Astrocyte of the hippocampus (primary cell): ENCODE measurements at places on chromosomes 1 and 21.
A peak's percentile ranks its signal among the peaks of the same experiment; 100 is the strongest.

GRCh38 chr1:54174106-54174505 lies 21.3 kb upstream of the CDCP2 start:
- no peak for DNase-seq

DNA sequence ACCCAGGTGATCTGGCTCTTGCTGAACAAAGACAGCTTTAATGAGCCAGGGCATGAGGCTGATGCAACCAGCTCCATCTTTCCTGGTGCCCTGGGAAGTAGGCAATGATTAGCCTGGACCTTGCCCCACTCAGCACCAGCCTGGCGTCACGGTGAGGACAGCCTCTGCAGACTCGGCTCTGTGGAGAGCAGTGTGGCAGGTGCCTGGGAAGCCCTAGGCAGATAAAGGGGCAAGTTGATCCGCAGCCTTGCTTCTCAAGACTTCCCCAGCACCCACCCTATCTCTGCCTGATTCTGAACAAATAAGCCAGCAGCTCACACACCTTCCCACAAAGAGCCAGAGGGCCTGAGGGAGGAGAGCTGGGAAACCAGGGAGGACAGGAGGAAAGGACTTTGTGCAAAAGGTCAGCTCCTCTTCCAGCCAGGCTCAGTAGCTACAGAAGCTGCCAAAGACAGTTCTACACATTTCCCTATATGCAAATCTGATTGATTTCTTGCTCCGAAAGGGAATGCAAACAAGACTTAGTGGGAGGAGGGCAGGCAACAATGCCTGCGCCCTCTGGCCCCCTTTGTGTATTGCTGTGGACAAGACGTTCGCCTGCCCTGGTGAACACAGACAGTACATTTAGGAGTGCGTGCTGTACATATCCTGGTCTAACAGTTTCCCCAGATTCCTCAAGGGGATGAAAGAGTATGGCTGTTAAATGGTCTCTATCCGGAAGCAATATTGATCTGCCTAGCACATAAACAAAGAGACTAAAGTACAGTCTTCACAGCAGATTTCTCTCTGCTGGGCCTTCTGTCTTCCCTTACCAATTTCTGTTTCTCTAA lies 63.8 kb downstream of the BCAR3 start:
- no peak for DNase-seq

- DNase-seq, result no peak
Observed at GRCh38 chr1:186310307-186310706, 64.7 kb downstream of the TPR start.

GRCh38 chr21:35614396-35614921 lies 445.9 kb downstream of the SETD4 start:
- peak; percentile 37 for DNase-seq

GRCh38 chr1:170530972-170531757 lies 801 bp upstream of the GORAB start:
- peak; percentile 16 for DNase-seq

GRCh38 chr1:5972198-5972520 lies 20.1 kb downstream of the NPHP4 start:
- DNase-seq, result no peak

DNA sequence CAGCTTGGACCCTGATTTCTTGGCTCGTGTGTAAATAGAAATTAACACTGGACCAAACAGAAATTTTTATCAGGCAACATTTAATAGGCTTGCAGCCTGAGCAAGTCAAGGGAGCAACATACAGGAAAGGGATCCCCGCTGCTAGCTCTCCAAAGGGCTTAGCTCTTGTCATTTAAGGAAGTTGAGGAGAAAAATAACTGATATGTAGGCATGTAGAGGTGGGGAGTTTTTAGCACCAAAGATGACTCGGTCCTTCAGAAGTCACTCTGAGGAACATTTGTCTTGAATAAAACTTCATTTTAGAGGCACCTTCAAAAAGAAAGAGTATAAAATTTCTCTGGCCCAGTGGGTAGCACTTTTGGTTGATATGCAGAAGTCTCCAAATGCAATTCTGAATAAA lies 27.1 kb downstream of the GBP2 start:
- DNase-seq, result no peak

GRCh38 chr1:44714944-44715571 lies 15.9 kb downstream of the RNU5D-1 start:
- DNase-seq, result peak; percentile 82

DNA sequence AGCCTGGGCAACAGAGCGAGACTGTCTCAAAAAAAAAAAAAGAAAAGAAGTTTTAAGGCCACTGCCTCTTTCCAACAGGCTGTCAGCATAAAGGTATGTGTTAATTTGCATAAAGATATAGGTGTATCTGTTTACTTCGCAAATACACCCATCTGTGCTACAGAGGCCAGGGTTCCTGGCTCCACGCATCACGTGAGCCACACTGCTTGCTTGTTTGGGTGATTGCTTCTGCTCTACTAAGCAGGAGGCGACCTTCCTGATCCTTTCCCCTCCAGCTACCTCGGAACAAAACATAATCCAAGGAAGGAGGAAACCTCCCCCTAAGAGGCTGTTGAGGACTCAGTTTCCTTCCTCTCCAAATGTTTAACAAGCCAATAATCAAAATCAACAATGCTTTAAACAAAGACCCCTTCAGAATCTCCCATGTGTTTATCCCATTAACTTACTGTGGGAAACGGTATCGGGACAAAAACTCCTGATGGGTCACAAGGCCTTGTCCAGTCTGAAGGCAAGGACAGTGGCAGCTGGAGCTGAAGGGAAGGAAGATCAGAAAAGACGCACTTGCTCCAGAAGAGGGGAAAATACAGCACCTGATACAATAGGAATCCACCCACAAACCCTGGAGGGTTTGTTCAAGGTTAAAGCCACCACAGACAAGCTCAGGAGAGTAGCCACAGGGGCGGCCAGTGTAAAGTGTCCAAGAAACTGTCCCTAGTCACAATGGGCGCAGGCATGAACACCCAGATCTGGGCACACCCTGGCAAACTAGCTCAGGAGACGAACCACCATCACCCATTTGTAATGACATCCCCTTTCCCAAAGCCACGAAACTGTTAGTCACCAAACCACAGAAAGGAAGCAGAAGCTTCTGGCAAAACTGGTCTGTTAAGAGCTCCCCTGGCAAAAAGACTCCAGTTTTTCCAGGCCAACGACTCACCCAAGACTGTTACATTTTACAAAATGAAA lies 17.2 kb downstream of the CTNNBIP1 start:
- DNase-seq, result peak; percentile 84

DNA sequence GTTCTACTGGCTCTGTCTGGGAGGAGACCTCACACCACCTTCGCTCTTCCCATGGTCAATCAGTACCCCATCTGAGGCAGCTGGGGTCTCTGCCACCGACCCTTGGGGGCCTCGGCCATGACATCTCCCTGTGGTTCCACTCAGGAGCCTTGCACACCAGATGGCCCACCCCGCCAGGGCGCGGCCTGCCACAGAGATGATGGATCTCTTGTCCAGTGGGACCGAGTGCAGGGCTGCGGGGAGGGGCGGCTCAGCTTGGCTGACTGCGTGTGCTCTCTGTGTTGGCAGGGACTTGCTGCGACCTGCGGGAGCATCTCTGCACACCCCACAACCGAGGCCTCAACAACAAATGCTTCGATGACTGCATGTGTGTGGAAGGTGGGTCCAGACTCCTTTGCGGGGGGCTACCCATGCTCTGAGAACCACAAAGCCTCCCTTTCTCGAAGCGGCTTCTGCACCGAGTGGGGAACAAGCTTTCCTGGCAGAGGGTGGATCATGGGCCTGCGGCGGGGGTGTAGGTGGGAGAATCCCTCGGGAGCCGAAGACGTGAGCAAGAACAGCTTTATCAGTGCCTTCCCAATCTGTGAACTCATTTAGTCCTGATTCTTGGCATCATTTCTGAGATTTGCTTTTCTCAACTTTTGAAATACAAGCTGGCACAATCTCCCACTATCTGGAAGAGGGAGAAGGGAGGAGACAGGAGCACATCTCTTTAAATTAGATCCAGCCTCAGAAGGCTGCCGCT lies 20.9 kb upstream of the AGTRAP start:
- DNase-seq, result no peak

DNA sequence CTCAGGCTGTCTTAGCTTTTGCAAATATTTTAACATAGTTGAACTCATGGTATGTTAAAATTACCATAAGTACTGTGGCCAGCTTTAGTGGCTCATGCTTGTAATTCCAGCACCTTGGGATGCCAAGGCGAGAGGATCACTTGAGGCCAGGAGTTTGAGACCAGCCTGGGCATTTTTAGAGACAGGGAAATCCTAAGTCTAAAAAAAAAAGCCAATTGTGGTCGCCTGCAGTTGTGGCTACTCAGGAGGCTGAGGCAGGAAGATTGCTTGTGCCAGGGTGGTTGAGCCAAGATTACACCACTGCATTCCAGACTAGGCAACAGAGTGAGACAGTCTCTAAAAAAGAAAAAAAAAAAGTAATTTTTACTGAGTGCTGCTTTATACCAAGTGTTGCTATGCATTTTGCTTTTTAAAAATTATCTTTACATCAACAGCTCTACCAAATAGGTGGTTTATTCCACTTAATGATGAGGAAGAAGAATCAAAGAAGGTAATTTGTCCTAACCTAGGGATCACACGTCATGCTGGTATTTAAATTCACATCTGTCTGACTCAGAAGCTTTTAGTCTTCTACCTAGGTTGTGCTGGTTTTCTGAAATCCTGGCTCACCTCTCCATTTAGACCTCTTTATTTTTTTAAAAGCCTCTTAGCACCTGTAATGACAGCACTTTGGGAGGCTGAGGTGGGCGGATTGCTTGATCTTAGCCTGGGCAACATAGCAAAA lies 16.8 kb downstream of the PPP1R12B start:
- DNase-seq, result peak; percentile 86

DNA sequence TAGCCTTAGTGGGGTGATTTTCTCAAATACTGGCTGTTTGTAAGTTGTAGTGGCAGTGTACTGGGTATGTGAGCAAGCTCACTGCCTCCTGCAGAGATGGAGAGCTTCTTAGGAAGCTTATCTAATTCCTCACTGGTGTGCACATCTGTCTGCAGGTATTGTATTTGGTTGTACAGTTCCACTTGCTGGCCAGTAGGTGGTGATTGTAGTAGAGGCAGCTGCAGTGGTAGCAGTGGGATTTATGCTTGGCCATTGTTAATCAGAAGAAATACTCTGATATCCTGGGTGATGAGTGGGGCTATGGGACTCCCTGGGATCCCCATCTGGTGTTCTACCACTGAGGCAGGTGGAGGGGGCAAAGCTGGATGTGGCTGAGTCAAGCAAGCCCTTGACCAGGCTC lies 276.1 kb upstream of the SPAG17 start:
- DNase-seq, result no peak

GRCh38 chr1:174743654-174744561 lies 255.8 kb upstream of the CACYBP start:
- DNase-seq, result peak; percentile 44

DNA sequence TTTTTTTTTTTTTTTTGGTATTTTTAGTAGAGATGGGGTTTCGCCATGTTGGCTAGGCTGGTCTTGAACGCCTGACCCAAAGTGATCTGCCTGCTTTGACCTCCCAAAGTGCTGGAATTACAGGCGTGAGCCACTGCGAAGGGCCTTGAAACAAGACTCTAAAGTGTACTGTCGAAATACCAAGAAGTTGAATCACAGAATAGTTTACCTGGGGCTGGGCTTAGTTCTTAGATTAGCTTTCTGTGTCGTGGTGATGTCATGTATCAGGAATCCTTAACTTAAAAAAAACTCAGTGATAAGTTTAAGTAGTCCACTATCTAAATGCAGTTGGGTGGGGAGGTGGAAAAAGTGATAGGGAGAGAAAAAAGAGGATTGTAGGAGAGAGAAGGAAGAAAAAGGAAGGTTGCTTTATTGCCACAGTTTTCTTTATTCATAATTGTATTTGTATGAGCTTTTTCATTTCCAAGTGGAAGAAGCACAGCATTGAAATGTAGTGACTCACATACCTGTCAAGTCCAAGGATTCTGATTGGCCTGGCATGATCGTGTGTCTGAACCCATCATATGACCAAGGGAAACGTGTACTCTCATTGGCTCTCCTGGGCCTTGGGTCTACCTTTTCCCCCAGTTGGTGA lies 13.4 kb downstream of the ITSN1 start:
- DNase-seq, result peak; percentile 93

GRCh38 chr1:87883906-87884305 lies 555.2 kb downstream of the LMO4 start:
- DNase-seq, result no peak

DNA sequence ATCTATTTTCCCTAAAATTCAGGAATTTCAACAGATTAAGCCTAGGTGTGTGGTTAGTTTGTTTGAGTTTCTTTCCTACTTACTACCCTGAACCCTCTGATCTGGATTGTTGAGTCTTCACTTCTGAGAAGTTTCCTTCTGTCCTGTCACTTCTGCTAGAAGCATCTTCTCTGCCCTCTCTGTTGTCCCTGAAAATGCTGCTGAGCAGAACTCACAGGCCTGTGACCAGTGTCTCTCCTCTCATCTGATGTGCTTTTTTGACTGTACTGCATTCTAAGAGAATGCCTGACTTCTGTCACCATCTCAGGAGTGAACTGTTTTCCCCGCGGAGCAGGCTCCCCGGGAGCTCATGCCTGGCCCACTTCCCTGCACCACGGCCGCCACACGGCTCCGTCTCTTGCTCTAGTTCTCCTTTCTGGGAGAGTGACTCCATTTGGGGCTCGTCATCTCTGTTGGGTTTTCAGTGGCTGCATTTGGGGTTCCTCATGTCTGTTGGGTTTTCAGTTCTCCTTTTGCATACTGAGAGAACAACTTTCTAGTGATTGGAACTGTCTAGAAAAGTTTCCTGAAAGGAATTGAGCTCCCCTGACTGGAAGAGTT lies 77.9 kb downstream of the POFUT2 start:
- DNase-seq, result no peak

DNA sequence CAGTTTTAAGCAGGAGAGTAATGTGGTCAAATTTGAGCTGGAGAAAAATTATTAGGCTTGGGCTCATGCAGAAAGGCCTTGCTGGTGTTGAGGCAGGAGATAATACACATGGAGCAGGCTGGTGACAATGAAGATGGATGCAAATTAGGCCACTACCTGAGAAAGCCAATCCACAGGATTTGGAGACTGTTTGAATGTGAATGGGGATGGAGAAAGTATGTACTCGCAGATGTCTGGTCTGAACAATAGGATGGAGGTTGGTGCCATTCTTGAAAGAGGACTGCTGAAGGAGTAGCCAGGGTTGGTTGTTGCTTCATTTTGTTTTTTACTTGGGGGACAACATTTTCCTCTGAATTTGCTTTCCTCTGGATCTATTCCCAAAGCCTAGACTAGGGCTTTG lies 8.0 kb upstream of the KIRREL1 start:
- no peak for DNase-seq

DNA sequence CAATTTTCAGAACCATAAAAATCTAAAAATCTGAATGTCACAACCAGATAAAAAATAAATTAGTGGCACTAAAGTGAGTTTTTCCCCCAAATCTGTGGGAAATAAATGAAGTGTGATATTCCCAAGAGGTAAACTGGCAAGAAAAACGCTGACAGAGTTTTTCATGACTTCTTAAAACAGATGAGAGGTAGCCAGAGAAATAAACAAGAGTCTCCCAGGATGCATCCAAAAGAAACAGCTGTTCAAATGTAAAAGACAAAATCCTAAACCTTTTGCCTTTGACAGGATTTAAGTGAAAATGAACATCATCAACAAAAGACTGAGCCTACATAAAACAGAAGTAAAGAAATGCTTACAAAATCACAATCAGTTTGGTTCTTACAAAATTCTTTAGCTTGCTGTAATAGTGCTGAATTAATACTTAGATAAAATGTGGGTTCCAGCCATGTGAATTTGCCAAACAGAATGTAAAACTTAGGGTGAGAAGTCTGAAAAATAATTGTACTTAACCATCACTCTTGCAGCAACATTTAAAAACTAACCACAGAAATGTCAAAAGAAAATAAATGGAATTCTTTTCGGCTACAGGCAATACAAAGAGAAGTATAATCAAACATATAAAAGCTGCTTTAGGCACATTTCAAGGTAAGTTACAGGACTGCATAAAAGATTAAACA lies 133.6 kb downstream of the EIF4G3 start:
- DNase-seq, result peak; percentile 85
